ENCODE measurements at places on chromosomes 11 and 22.

DNA sequence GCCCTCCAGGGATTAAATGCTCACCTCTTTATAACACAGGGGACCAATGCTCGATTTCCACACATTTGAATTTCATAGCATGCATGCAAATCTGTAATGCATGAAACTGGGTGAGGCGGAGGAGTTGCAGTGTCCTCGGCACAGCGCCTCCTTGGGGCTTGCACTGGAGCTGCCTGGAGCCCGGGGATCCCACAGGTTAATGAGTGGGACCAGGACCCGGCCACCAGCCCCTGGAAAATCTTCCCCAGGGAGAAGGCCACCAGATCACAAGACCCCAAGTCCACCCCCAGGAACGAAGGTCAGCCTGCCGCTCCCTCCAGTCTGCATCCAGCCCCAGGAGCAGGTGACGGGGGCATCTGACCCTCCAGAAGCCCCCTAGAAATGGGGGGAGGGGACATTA is 119.1 kb downstream of the MN1 start:
- no peak for DNase-seq

DNA sequence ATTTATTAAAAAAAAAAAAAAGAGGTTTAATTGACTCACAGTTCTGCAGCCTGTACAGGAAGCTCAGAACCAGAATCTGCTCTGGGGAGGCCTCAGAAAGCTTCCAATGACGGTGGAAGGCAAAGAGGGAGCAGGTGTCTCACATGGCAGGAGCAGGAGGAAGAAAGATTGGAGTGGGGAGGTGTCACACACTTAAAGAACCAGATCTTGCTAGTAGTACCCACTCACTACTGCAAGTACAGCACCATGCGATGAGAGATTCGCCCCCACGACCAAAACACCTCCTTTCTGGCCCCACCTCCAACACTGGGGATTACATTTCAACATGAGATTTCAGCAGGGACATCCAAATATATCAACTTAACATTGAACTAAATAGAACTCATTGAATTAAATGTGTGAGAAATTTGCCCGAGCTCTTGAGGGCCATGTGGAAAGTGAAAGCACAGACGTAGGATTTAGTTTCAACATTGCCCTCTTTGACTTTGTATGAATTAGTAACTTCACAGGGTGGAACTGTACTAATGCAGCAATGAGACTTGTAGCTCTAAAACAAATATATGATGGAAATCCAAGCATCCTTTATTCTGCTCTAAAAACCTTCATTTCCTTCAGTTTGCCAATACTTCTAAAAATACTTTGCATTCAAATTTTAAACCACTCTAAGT is 628.2 kb downstream of the FAM181B start:
- no peak for DNase-seq

GRCh38 chr11:126464796-126465195 is 109.3 kb downstream of the ST3GAL4 start:
- DNase-seq = no peak

- no peak for DNase-seq
Measured at GRCh38 chr22:46066691-46067090, 83.6 kb upstream of the PPARA start.

- DNase-seq = no peak
Measured at GRCh38 chr11:17986007-17986710, 26.7 kb downstream of the SERGEF start.

DNA sequence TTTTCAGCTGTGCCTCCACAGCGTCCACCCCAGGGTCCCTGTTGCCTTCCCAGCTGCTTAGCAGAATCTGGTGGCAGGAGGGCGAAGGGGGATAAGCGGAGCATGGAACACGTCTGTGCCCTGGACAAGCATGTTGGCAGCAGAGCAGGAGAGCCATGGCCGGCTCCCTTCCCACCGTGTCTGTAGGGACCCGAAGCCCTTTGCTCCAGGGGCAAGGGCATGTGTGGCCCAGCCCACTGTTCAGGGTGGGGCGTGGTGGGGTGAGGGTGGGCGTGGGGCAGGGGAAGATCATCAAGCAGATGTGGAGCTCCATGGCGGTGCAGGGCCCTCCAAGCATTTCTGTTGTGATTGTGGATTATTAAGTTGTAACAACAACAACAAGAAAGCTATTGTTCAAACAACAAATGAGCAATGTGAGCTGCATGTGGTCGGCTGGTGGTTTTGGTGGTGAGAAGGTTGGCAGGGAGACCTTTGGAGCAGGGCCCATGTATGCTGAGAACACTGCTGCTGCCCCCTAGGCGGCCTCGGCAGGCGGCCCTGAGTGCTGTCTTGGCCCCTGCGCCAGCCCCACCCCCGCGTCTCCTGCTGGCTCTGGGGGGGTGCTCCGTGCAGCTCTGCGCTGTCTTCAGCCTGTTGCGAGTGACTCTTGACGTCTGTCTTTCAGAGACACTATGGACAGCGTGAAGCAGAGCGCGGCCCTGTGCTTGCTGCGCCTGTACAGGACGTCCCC is 50.9 kb downstream of the AP2A2 start:
- DNase-seq = no peak
